ENCODE measurements at places on chromosomes 12 and 14.

GRCh38 chr14:96239711-96240141 is 16.3 kb upstream of the BDKRB1 start:
- DNase-seq: no peak

- DNase-seq: no peak
Observed at GRCh38 chr12:3838076-3838475, 35.1 kb downstream of the PARP11 start.

GRCh38 chr12:115378291-115378690 is 694.3 kb upstream of the TBX3 start:
- no peak for DNase-seq

DNA sequence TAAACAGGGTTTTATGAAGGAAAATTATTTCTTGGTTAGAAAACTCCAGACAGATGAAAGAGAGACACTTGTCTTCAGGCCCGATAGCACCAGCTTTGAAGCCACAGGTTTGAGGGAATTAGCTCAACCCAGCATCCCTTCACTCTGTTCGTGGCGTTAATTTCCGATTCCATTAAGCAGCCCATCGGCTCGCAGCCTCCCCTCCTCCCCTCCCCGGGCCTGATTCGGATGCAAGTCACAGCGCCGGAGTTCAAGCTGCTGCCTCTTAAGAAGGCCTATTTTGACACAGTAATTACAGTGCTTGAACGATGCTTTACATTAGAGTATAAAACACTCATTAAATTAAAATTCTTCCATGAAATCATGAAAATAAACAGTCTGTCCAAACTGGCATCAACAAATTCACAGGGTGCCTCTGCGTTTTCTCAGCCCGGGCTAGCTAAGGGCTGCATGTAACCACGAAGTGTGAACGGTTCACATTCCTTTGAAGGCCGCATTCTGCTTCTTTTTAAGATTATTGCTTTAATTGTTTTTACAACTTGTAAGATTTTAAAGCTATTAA is 145.8 kb downstream of the DICER1 start:
- DNase-seq: no peak

- DNase-seq: no peak
Observed at GRCh38 chr14:101477648-101478047, 83.6 kb upstream of the DIO3 start.

GRCh38 chr14:26594148-26594547 is 3.7 kb downstream of the NOVA1 start:
- DNase-seq: no peak

GRCh38 chr12:119446459-119446858 is 111.9 kb downstream of the CCDC60 start:
- DNase-seq: no peak

- DNase-seq: no peak
Observed at GRCh38 chr12:108700833-108701541, 30.3 kb downstream of the CORO1C start.
